Esophagus muscularis mucosa (tissue), 4 donors: ENCODE measurements at places on chromosomes 6 and 20.
A peak's percentile ranks its signal among the peaks of the same experiment; 100 is the strongest.

DNA sequence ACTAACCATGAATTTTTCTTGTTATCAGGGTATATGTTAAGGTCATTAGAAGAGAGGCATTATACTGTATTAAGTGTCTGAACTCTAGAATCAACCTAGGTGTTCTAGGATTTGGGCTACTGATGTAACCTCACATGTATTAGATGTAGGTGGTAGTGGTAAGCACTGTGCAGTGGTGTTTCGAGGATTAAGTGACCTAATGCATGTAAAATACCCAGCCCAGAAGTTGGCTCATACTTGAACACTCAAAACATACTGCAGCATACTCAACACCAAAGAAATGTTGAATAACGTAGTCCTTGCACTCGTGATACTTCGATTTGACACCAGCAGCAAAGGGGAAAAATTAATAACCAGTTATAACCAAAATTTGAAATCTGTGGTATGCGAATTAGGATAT lies 48.7 kb downstream of the QKI start:
- no peak for DNase-seq

DNA sequence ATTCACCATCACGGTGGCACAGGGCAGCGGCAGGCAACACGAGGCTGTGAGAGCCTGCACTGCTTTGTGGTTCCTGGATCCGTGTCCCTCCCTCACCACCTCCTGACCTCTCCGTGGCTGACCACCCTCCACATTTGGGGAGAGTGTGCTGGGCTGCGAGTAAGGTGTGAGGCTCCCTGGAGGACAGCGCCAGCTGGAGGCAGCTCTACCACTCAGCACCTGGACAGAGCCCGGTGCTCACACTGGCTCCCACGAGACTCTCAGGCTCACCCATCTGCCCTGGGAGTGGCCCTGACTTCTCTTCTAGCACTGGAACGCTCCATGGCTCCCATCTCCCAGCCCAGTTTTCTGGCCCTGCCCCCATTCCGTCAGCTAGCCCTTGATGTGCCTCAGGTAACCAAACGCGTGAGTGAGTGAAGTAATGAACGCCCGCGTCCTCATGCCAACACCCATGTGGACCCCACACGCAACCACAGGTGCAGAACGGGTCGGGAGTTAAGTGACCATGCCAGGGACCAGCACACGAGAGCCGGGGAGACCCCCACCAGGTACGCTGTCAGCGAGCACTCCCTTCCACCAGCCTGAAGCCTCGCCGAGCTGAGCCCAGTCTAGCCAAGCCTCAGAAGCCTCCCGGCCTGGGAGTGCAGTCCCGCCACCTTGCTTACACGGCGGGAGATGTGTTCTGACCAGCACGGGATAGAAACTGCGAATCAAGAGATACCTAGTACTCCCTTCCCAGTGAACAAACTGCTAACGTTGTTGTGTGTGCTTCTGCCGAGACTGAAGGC lies 137.2 kb downstream of the WDR27 start:
- peak; percentile 70 for DNase-seq

GRCh38 chr6:145347216-145347615 lies 388.1 kb downstream of the EPM2A start:
- DNase-seq: no peak

DNA sequence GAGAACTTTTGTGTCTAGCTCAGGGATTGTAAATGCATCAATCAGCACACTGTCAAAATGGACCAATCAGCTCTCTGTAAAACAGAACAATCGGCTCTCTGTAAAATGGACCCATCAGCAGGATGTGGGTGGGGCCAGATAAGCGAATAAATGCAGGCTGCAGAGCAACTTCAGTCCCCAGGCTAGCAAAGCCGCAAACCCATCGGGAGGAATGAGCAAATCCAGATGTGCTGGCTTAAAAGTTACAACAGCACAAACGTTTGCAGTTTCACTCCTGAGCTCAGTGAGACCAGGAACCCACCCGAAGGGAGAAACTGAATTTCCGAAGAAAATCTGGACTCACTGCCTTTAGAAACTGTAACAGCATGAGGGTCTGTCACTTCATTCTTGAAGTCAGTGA lies 21.9 kb upstream of the MBOAT1 start:
- DNase-seq: no peak

DNA sequence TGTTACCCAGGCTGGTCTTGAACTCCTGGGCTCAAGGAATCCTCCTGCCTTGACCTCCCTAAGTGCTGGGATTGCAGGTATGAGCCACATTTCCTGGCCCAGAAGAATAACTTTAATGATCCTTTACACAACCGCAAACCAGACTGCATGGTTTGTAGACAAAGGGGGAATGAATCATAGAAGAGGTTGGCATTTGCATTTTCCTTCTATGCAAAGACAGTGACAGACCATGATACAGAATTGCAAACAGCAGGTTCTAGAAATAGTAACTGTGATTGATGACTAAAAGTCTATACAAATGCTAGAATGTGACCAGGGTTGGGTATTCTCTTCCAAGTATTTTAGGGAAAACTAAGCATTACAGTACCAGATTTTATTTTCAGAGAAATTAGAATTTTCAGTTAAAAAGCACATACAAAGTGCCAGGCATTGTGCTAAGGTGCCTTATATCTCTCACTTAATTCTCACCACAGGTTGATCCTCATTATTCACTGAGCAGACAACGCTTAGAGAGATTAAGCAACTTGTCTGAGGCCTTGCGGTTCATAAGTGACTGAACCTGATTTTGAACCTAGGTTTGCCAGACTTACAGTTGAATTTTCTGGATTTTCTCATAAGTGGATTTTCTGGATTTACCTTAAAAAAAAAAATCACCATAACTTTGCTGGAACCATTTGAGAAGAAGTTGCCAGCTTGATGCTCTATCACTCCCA lies 146.6 kb downstream of the ZFAND3 start:
- DNase-seq: no peak

GRCh38 chr20:16317445-16318362 lies 255.5 kb downstream of the KIF16B start:
- no peak for DNase-seq

- no peak for DNase-seq
These were observed 19.8 kb downstream of the XKR7 start for GRCh38 chr20:31987744-31988143.

GRCh38 chr20:38205001-38205400 lies 39.9 kb upstream of the TGM2 start:
- DNase-seq: no peak

DNA sequence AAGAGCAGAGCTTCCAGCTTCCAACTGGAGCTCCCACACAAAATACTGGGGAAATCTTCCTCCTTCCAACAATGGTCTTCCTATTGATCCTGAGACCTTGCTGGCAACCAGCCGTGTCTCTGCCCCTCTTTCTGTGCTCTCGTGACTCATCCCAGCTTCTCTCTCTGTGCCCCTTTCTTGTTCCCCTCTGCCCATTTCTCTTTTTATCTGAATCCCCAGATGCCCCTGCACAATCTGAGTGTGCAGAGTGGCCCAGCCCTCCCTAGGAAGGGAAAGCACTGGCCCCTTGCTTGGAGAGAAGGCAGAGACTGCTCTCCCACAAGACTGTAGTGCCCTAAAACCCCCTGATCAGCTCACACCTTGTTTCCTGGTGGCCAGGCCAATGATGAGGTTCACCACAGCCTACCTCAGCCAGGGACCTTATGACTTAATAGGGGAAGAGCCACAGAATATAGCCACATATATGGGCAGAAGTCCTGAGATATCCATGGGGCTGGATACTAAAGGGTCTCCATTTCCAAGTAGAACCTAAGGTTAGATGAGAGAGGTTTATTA lies 23.1 kb upstream of the MAS1L start:
- DNase-seq: no peak

- DNase-seq: peak; percentile 92
These were observed 465.2 kb upstream of the CITED2 start for GRCh38 chr6:139839506-139840156.

GRCh38 chr6:108872141-108872557 lies 23.9 kb downstream of the ARMC2 start:
- no peak for DNase-seq

DNA sequence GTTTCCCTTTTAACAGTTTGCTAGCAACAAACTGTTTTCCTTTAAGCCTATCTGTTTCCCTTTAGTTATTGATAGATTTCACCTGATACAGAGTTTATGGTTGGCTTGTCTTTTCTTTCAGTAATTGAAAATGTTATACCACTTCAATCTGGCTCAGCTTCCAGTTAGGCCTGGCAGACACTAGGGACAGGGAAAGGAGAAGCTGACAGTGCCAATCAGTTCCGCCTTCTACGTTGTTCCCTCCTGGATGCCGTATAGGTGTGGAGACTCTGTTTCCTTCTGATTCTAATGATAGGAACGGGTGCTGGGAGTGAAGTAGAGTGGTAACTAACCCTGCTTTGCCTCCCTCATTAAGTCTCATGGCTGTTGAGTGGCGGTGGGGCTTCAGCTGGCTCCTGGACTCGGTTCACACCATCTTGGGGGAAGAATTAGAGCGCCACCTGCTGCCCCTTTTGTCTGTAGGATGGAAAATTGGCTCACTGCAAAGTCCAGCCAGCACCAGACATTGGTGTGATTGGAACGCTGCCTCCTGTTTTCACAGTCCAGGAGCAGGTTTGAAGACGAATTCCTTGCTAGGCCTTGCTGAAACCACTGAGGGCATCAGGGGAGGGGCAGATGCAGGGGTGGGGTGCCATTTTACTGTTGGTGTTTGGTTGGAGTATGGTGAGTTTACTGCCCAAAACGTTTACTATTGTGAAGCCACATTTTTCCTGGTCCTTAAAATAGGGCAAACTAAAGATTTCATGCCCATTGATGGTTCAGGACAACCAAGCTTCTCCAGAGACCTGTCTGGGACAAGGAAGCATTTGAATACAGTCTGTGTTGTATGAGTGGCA lies 1729.5 kb downstream of the GRIK2 start:
- DNase-seq: no peak

GRCh38 chr6:68343901-68344300 lies 291.2 kb upstream of the ADGRB3 start:
- DNase-seq: no peak

DNA sequence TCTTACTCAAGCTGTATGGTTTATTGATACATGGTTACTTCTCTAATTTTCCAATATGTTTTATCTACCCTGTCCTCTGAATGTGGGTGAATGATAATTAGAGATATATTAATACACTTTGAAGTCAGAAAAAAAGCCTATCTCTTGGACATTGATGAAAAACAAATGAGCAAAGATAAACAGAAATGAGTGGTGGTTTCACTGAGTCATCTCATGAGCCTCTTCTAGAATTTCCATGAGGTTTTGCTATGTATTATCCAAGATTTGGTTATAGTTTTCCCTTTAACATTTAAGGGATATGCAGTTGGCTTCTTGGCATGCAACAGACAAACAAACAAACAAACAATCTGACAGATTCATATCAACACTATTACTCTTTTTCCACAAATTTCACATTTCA lies 586.8 kb downstream of the RFPL4B start:
- DNase-seq: no peak

DNA sequence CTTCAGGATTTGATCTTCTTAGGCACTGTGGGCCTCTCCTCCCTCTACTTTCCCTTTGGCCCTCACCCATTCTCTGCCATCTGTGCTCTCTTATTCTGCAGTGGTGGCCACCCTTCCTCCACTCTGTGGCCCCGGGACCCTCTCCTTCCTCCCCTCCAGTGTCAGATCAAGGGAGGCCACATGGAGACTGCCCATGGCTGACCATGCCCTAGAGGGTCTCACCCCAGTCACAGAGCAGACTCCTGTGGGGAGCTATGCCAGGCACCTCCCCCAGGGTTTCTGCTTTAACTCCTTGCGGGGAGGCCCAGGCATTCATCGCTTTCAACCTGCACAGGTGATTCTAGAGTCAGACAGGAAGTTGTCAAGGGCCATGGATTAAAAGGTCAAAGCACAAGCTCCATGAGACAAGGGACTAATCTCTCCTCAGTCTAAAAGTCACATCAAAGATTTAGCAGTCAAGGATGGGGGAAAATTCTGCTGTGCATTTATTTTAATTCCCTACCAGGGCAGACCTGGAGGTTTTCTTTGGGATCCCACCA lies 15.7 kb upstream of the CST3 start:
- DNase-seq: peak; percentile 60

DNA sequence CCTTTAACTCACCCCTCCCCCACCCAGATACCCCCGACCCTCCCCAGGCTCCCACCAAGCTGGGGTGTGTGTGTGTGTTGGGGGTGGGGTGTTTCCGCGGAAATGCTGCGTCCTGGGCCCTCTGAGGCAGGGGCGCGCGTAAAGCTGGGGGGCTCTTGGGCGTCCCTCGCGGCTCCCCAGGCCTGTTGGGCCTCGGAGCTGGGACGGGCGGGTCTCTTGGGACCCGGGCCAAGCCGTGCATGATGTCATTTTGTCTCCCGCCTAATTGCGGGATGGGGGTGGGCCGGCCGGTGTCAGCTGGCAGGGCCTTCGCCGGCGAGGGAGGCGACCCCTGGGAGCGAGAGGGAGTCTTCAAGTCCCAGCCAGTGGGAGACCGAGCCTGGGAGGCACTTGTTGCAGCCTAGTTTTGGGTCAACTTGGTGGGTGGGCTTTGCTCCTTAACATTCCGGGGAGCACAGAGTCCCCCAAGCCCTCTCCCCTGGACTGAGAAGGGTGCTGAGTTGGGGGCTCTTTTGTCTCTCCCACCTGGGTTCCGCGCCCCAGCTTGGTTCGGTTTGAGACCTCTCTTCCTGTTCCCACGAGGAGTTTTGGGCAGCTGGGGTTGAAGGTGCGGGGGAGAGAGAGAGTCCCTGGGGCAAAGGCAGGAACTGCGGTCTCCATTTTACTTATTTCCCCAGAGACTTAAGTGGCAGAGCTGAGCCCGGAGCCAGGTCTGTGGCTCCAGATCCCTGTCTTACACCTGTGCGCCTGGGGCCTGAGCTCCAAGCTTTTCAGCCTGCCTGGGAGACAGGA lies 623 bp downstream of the MYBL2 start:
- no peak for DNase-seq

DNA sequence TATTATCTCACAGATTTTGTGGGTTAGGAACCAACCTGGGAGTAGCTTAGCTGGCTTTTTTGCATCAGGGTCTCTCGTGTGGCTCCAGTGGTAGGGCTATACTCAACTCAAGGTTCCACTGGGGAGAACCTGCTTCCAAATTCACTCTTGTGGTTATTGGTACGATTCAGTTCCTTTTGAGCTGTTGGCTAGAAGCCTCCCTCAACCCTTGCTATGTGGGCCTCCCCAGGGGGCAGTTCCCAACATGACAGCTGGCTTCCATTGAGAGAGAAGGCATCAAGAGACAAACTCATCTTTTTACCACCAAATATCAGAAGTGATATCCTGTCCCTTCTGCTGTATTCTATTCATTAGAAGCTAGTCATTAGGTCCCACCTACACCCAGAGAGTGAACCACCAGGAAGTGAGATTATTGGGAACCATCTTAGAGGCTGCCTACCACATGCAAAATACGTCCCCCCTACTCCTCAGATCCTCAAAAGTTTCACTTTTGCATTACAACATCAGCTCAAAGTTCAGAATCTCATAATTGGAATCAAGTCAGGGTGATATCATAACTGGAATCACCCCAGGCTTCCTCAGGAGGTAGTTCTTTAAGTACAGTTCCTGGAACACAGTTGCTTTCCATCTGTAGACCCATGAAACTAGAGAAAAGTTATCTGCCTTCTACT lies 30.9 kb downstream of the MKKS start:
- DNase-seq: no peak

- DNase-seq: no peak
These were observed 17.0 kb downstream of the TFAP2A start for GRCh38 chr6:10397756-10398445.
